ENCODE measurements at places on chromosomes 5 and 9.

DNA sequence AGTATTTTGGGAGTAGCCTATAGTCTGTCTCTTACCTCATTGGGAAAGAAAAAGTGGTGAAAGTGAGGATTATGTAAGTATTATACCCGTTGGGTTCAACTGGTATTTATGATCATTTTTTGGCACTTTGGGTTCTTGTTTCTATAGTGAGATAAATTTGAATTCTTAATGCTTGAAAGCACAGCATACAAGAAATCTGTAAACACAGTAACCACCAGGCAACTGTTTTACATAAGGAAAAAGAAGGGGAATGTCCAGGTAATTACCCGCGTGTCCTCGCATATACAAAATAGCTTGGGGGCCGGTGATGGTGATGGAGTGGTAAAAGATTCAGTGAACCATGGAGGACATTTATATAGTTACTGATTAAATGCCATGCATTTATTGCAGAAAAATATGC lies 60.5 kb downstream of the BASP1 start:
- no peak for DNase-seq

GRCh38 chr5:109345699-109346098 lies 64.1 kb downstream of the PJA2 start:
- no peak for DNase-seq

DNA sequence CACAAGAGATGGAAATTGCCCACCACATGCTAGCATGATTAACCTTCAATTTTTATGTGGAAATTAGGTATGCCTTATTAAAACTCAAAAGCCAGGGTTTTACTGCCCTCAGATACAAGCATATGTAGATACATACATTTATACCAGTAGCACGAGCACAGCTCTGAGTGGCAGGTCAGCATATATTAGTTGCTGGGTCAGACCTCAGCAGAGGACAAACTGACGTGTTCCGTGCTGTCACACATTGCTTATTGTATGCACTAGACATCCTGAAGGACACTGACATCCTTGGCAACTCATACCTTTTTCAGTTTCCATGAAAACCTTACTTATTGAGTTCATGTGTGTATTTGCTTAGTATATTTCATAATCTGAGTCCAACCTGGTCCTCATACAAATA lies 307.7 kb downstream of the TLE1 start:
- DNase-seq, result no peak

GRCh38 chr5:35598707-35599370 lies 18.8 kb upstream of the SPEF2 start:
- no peak for DNase-seq

DNA sequence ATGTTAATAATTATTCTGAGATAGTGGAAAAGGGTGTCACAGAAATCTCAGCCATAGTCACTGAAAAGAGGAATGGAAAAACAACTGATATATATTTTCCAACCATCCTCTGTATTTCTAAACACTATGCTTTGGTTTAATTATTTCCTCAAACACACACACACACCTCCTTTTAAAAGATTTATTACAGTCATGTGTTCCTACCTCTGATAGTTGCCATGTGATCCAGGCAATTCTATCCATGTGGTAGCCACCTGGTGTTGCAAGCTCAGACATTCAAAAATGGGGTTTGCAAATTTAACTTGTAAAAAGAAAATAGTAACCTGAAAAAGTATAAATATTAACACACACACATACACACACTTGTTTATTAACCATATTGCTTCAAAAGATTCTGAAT lies 40.0 kb upstream of the CCNG1 start:
- no peak for DNase-seq

- DNase-seq, result no peak
Measured at GRCh38 chr5:151151793-151152192, 5.8 kb downstream of the ANXA6 start.

DNA sequence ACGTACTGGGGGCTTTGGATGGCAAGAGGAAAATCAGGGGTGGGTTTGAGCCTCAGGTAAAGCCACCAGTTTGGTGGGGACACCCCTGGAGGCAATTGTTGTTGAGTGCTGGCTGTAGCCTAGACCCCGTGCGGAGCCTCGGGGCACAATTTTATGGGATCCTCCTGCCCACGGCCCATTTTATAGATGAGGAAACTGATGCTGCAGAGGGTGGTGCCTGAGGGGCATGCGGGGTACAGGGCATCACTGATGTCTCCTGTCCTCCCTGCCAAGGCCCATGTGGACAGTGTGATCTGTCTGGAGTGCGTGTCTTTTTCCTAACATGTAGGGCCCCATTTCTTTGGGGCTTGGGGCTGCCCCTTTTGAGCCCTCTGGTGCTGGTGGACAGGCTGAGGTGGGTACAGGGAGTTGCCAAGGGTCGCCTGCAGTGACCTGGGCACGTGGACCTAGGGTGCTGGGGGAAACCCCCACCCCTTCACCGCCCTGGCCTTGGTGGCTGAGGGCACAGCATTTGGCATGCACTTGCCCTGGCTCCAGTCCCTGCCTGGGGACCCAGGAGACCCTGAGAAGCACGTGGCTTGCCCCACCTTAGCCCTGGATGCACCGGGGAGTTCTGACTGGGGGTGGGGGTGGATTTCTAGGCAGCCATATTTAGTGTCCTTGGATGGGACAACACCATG lies 22.1 kb downstream of the WNK2 start:
- no peak for DNase-seq

GRCh38 chr9:131511880-131512279 lies 9.2 kb downstream of the POMT1 start:
- DNase-seq, result no peak

Data from M059J (cell line).